ENCODE measurements at places on chromosomes 4 and X.

DNA sequence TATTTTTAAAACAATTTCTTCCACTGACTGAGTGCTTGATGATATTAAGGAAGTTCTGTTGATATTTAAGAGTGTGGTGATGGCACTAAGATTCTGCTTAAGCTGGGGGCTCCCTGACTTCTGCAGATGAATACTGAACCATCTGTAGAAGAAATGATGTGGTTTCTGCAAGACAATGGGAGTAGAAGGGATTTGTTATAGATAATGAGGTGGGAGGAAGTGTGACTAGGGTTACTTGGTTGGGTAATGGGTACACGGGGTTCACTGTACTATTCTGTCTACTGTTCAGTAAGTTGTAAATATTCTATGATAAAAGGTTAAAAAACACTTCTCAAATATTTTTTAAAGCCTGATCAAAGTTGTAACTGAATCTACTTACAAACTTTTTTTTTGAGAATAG is 60.9 kb upstream of the TXK start:
- DNase-seq, result no peak

- peak; percentile 5 for DNase-seq
Observed at GRCh38 chrX:130975947-130976346, 72.9 kb upstream of the ENOX2 start.

- DNase-seq, result no peak
Observed at GRCh38 chr4:74971862-74972261, 38.9 kb downstream of the PARM1 start.

DNA sequence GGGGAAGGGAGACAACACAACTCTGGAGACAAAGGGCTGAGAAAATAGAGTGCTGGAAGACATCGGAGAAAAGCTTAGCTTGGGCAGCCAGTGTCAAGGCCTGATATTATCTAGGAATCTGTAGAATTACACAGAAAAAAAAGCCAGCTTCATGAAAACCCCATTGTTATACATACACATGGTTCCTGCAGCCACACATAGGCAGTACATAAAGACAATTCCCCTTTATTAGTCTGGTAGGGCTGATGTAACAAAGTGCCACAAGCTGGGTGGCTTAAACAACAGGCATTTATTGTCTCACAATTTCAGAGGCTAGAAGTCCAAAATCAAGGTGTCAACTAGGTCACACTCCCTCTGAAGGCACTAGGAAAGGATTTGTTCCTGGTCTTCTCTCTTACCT is 503.5 kb downstream of the MID1IP1 start:
- no peak for DNase-seq

DNA sequence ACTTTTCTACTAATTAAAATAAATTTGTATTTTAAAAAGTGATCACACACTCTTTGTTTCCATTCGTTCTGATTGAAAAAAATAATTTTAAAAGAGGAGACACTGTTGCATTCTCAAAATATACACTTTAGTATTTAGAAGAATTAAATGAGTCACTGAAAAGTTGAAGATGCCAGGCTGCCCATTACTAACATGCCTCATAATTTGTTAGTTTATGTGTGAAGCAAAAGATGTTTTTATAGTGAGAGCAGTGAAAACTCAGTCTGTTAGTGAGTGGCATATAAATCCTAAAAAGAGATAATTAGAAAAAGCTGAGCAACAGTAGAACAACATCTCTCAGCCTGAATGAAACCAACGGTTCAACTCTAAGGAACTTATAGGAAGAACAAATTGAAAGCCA is 143.4 kb downstream of the CDS1 start:
- DNase-seq, result peak; percentile 23

DNA sequence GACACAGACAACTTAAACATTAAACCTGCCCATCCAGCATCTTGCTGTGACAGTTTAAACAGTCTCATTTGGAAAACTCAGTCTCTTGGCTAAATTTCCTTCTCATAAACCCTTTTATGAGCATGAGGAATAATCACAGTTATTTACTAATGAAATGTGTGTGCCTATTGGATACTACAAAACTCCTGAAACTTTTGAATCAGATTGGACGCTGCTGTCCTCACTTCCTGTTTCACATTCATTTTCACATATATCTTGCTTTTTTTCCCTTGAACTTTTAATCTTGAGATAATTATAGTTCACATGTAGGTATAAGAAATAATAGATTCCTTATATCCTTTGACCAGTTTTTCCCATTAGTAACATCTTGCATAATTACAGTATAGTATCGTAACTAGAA is 111.7 kb downstream of the CDKL5 start:
- DNase-seq, result no peak

DNA sequence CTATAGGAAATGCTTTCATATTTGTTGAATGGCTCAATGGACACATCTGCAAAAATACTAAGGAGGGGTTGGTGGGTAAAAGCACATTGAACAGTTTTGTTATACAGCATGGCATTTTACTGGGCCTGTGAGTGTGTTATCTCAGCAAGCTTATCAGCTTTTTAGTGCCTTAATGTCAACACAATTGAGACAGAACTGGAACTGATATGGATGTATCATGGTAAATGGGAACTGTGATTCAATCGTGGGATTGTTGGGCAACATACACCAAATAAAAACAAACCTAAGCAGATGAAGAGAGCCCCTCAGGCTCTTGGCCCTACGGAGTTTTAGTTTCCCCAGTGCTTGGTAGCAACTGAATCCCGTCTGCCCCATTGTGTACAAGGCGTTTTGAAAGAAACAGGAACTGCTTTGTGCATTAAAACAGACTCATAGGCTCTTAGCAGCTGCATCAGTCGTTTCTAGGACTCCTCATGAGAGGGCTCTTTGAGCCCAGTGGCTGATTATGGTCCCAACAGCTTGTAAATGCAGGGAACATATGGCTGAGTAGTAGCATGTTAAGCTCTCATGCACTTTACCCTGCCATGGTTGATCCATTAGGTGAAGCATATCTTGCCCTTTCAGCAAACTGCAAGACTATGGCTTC is 7.3 kb downstream of the GPR119 start:
- DNase-seq, result no peak

DNA sequence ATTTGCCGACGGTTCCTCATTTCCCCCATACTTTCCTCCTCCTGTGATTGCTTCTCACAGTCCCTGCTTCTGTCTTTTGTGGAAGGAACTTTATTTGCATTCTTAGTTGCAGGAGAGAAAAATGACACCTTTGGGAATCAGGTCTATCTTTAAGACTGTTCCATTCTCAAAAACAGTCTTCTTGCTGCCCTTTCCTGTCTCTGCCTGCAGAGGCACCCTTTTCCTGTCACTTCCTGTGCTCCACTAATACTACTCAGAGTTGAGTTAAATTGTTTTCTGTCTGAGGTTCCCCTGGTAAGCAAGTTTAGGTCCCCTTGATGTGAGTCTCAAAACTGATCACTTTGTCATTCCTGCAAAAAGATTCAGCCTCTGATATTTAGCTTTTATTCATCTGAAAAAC is 208.8 kb upstream of the CLNK start:
- no peak for DNase-seq

GRCh38 chr4:24734511-24734910 is 60.9 kb upstream of the SOD3 start:
- no peak for DNase-seq

DNA sequence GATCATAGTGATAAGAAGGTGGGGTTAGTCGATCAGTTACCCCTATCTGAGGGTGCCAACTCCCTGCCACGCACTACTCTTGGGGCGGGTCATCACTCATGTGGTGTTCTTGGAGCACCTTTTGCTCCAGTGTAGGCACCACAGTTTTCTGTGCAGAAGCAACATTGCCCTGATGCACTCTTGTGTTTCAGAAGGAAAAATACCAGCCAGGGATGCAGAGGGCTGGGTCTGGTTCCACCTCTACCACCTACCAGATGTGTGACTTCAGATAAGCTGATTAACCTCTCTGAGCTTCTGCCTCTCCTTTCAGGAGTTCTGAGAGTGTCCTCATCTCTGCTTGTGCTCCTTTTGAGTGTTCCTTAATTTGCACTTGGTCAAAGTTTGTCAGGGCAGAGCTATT is 29.9 kb upstream of the PROM1 start:
- no peak for DNase-seq

- no peak for DNase-seq
Observed at GRCh38 chr4:164591666-164592065, 162.3 kb upstream of the SMIM31 start.

DNA sequence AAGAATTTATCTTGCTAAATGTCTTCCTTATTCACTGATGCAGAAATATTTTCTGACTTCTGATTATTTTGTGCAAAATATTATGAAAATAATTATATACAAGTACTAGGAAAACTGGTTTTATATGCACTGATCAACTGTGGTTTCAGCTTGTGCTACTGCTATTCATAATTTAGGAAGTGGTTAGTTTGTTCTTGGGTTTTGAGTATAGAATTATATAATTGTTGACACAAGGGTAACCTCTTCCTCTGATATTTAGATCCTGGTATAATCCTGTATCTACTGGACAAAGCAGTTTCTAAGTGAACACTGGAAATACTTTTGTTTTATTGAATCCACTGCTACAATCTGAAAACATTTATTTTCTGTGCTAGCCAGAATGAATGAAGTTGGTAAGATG is 182.8 kb downstream of the PDGFC start:
- no peak for DNase-seq

DNA sequence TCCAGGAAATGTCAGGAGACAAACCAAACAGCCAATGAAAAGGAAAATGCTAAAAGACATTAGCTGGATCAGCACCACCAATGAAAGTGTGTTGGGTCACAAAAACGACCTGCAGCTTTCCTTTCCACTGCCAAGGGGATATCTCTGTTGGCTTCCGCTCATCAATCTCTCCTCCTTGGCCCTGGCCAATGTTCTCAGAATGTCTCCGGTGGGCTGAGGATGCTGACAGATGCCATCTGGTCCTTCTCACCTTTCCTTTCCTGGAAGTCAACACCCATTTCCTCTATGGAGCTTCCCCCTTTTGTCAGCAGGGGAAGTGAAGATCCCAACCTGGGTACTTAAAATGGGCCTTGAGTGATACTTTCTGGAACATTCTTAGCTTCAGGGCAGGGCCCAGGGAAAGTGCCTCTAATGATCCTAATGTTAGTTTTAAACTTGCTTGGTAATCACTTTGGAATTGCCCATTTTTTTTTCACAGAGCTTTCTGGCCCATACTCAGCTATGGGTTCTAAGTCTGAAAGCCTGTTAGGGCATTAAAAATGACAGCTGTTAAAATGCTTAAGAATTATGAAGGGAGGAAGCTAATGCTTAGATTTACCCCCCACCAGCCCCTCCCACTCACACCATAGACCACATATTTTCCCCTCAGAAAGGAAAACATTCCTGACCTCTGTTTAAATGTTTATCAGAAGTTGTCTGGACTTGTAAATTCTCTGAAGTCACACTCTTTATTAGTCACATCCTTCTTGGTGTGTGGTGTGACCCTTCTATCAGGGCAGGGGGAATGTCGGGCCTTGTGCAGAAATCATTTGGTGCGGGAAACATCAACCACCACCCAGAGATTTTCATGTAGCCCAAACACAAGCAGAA is 29.2 kb downstream of the IGFBP7 start:
- peak; percentile 97 for DNase-seq

DNA sequence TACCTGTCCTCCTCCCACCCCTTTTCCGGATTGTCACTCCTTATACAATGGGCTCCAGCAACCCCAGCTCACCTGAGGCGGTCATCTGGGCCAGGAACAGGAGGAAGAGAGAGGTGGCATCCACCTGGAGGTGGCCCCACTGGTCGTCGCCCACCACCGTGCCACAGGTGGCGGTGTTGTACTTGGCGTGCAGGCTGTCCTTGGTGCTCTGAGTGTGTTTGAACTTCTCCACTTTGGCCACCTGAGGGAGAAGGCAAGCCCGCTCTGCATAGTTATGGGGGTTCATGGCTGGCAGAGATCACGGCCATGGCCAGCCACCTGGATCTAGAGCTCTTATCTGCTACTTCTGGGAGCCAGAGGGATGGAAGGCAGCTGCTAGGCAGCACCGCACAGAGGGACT is 32.9 kb downstream of the PHKA2 start:
- DNase-seq, result no peak
